ENCODE measurements at places on chromosomes 2 and 18.

- DNase-seq = no peak
Measured at GRCh38 chr2:129101186-129101585, 782.5 kb upstream of the HS6ST1 start.

DNA sequence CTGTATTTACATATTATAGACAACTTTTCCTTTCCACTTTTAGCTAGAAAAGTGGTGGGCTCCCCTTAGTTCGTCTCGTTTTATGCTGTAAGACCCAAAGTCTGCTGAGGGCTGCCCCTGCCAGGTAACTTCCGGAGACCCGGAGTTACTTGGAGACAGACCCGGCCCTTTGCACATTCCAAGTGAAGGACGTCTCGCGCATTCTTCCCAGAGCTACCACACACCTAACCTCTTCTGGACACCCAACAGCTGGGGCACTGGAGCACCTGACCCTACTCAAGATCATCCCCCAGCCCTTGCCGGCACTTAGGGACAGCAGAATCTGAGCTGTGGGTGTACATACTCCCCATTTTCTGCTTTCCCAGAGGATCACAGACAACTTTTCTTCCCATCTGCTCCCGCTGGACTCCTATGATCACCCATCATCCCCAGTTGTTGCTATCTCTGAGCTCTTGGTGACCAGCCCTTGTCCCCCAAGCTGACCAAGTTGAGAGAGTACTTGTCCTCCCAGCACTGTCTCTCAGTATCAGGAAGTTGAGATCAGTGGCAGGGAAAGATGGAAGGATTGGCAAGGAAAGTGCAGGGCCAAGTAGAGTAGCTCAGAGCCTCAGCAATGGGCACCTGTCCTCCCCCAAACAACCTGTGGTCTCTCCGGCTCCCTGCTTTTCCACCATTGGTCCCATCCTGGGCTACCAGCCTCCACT, 8.4 kb upstream of the SATB2 start:
- no peak for DNase-seq

- no peak for DNase-seq
Measured at GRCh38 chr2:24792542-24792873, 683 bp downstream of the PTRHD1 start.

GRCh38 chr2:174446531-174446930, 40.3 kb downstream of the GPR155 start:
- no peak for DNase-seq

DNA sequence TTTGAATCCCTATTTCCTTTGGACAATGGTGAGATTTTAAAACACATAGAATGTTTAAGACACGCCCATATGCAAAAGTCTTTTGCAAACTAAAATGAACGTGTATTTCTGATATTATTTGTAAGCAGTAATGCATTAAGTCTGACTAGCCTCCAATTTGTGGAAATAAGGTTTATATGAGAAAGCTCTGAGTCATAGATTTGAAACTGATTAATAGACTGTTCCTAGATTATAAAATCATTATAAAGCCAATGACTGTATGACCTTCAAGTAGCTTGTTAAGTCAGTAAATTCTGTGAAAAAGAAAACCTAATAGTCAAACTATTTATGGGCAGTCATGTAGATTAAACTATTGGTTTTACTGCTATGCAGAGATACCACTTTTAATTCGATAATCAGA, 12.8 kb upstream of the EFEMP1 start:
- no peak for DNase-seq

GRCh38 chr2:239895116-239895515, 130.0 kb downstream of the NDUFA10 start:
- DNase-seq = no peak

DNA sequence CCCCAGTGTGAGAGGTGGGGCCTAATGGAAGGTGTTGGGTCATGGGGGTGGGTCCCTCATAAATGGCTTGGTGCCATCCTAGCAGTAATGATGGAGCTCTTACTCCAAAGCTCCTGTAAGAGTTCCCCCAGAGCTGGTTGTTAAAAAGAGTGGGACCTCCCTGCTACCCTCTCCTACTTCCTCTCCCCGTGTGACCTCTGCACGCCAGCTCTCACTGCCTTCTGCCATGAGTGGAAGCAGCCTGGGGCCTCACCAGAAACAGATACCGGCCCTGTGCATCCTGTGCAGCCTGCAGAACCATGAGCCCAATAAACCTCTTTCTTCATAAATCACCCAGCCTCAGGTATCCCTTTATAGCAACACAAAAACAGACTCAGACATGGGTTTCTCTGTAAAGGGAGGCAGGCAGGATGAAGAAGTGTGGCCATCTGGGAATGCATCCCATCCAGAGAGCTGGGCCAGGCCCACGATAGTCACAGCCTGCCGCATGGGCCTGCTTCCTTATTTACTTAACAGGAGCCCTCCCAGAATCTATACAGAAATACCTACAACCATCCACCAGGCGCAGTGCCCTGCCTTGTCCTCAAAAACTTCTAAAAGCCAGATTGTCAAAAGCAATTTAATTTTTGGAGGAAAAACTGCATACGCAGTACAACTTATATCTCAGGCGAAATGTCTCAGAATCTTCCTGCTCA, 7.5 kb downstream of the PRLH start:
- DNase-seq = no peak

DNA sequence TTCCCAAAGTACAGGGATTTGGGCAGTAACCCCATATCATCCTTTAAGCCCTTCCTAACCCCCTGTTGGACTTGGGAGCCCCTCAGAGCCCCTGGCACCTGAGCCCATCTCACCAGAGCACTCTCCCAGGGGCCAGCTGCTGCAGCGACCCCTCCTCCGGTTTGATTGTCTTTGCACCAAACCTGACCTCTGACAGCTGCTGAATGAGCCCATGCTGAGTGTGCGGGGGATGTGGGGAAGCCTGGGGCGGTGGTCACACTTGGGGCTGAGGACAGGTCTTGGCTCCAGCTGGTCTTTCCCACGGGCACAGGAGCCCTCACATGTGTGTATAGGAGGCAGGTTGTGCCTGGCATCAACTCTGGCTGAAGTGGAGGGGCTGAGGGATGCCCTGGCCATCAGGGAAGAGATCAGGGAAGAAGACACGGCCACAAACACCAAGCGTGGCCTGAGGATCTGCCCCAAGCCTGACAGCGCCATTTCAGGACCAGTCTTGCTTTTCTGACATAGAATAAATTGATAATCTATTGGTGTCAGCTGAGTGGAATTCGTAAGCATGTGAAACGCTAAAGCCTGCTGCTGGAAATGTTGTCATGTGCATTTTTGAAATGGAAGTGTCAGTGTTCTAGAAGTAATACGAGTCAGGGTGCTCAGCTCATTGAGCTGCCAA, 102.4 kb downstream of the ACKR3 start:
- DNase-seq = no peak

DNA sequence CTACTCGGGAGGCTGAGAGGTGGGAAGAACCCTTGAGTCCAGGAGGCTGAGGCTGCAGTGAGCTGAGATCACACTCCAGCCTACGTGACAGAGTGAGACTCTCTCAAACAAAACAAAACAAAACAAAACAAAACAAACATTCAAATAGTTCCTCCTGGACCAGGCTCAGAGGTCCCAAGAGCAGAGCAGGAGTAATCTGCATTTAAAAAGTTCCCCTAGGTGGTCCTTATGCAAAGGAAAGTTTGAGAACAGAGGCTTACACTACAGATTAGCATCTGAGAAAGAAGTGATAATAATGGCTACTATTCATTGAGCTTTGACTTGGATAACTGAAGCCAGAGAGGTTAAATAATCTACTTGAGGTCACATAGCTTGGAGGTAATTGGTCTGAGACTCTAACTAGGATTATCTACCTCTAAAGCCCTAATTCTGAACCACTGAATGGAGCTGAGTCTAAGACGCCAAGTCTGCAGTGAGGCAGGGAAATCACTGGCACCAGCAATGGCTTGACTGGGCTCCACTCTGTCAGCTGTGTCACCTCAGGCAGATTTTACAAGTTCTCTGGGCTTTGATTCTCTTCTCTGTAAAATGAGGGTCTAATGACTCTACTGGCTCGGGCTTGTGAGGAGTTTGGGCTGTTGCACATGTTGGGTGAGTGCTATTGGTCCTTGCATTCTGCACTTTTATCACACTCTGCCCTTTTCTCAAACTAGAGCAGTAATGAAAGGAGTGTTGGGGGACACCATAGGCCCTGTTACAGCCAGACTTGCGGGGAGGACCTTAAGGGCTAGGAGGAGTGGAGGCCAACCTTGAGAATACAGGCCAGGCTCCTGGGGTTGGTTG, 29.2 kb upstream of the DLX2 start:
- no peak for DNase-seq

DNA sequence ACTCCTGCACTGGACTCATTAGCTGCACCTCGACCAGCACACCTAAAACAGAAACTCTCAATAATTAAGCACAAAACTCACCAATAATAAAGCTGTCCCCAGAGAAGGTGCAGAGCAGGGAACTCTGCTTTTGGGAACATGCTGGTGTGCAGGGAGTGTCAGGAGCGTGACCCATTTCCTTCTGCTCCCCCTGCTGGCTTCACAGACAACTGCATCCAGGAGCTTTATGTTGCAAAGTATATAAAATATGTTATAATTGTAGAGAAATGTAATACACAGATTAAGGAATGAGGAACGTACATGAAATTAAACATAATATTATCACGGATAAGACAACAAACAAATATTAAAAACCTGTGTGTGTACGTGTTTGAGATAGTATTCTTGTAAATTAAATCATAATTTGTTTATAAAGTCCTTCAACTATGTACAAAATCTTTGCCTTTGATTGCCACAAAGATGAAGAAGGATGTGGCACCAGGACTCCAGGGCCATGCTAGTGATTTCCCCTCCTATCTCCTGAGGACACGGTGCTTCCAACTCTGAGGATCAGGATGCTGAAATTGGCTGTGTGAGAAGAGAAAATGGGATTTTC, 68.6 kb upstream of the MAL start:
- DNase-seq = no peak

DNA sequence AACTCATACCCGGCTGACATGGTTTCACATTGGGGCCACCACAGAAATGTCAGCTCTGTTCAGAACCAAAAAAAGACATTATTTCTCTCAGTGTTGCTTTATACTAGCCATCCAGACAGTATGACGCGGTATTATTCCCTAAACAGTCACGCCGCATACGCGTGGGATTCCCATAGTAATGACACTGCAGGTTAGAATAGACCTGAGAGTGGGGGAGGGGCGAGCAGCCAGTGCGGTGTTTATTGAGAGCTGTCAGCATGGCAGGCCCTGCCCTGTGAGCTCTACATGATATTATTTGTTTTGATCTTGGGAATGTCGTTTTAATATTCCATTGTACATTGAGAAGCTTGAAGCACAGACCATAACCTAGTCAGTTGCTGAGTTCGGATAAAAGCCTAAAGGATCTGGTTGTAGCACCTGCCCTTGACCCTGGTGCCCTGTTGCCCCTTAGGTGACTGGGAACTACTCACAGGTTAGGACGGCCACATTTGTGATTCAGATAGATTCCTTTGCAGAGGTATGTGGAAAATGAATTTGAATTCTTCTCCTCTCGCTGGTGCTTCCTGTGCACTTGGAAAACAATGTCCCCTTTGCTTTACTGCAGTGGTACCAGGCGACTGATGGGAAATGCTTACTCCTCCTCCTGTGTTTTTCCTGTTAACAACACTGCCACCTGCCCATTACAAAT, 150.1 kb downstream of the ARHGAP28 start:
- DNase-seq = no peak

GRCh38 chr2:231410293-231411004, 14.9 kb downstream of the B3GNT7 start:
- no peak for DNase-seq

- no peak for DNase-seq
Measured at GRCh38 chr2:27370816-27371620, 602 bp downstream of the SNX17 start.

- DNase-seq = no peak
Measured at GRCh38 chr2:127365211-127365643, 22.5 kb downstream of the MAP3K2 start.

GRCh38 chr2:64731746-64732145, 78.0 kb upstream of the SERTAD2 start:
- DNase-seq = no peak

GRCh38 chr18:11826836-11827235, 24.4 kb upstream of the CHMP1B start:
- DNase-seq = no peak

- no peak for DNase-seq
Measured at GRCh38 chr2:47339745-47340541, 63.0 kb upstream of the MSH2 start.

GRCh38 chr2:10817413-10817812, 4.8 kb upstream of the PDIA6 start:
- no peak for DNase-seq

- DNase-seq = no peak
Measured at GRCh38 chr2:162197069-162197825, 45.2 kb upstream of the GCG start.

DNA sequence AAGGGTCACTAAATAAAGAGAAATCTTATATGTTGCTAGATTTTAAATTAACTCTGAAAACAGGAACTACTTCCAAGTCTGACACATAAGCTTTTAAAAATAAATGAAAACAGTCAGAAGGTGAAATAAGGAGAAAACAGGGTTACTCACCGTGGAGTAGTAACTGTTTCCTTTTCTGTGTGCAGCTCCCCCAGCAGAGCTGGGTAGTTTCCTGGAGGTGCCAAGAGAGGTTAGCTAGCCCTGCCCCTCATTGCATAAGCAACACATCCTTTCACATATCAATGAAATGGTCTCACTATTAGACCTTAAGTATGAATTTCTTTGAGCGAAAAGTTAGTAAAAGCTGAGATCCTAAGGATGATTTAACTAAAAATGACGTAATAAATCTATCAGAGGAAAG, 54.0 kb upstream of the GPR75 start:
- DNase-seq = no peak

DNA sequence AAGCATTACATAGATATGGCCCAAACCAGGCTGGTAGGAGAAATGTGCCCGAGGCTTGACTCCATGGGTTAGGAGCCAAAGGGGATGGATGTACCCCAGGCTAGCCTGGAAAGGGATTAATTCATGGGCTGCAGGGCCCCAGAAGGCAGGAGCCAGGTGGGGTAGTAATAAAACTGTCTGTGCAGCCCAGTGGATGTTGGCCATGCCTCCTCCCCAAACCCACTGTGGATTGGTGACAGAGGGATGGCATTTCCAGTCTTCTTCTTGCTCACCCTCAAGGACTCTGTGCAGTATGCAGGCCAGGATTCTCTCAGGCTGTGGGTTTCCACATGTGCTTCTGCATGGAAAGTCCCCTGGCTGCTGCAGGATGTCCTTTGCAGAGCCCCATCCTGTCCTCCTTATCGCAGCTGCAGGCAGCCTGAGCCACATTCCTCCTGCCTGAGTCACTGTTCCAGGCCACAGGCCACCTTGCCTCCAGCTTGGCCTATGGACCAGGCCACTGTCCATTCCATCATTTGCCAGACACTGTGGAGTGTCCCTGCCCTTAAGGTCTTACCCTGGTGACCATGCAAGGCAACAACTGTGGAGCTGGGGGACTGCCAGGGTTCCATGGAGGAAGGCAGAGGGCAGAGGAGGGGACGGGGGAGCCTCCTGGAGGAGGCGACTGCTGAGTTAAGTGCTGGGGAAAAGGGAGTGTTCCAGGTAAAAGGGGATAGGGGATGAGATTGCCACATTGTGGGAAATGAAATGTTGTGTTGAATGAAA, 38.9 kb downstream of the INO80C start:
- DNase-seq = no peak

- no peak for DNase-seq
Measured at GRCh38 chr2:16584084-16584483, 81.5 kb downstream of the CYRIA start.

- DNase-seq = no peak
Measured at GRCh38 chr2:3960106-3960505, 256.7 kb downstream of the DCDC2C start.

- no peak for DNase-seq
Measured at GRCh38 chr2:96870626-96871255, 861 bp upstream of the SEMA4C start.

- no peak for DNase-seq
Measured at GRCh38 chr2:119013671-119014070, 71.7 kb downstream of the MARCO start.

GRCh38 chr2:67871686-67872412, 191.0 kb downstream of the C1D start:
- no peak for DNase-seq

All from stimulated activated CD8-positive, alpha-beta memory T cell treated with anti-CD3 and anti-CD28 coated beads, Interleukin-4, amount 100 ng/mL, for 4 hours (primary cell).